Temporal lobe (tissue), 4 donors: ENCODE measurements at places on chromosomes 12 and 14. TPM values are rescaled to one million over a fixed set of nuclear protein-coding genes. Genes with fewer than 3 reads are reported as not detected.

The KRT79 gene
- not detected for total RNA-seq

The KLRC2 gene
- total RNA-seq = 1.5 TPM

The SIX6 gene
- not detected for total RNA-seq

The GALNT8 gene
- total RNA-seq = 46.5 TPM

The PTGDR gene
- total RNA-seq = 0.49 TPM
